ENCODE measurements at places on chromosomes 16 and 17.

- DNase-seq: no peak
These were observed 1.1 kb downstream of the CCL4 start for GRCh38 chr17:36104701-36105181.

GRCh38 chr16:55773859-55774549, 58.9 kb downstream of the CES1 start:
- DNase-seq: no peak

- no peak for DNase-seq
These were observed 3.6 kb downstream of the RNF166 start for GRCh38 chr16:88702371-88703210.

- no peak for DNase-seq
These were observed 674 bp downstream of the C17orf75 start for GRCh38 chr17:32341141-32341856.

DNA sequence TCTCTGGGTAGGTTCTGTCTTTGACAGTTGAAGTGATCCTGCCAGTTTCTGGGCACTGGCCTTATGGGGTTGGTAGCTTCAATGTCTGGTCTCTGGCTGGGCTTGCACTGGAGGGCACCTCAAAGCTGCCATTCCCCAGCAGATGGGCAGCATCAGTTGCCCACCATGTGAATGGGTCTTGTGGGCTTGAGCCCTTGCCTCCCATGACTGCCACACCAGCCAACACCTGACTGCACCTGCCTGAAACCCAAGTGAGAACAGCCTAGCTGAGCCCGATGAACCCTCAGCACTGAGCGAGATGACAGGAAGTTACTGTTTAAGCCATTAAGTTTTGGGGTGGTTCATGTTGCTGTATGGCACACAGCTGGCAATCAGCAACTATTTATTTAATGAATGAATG, 69.1 kb upstream of the AXIN2 start:
- DNase-seq: no peak

DNA sequence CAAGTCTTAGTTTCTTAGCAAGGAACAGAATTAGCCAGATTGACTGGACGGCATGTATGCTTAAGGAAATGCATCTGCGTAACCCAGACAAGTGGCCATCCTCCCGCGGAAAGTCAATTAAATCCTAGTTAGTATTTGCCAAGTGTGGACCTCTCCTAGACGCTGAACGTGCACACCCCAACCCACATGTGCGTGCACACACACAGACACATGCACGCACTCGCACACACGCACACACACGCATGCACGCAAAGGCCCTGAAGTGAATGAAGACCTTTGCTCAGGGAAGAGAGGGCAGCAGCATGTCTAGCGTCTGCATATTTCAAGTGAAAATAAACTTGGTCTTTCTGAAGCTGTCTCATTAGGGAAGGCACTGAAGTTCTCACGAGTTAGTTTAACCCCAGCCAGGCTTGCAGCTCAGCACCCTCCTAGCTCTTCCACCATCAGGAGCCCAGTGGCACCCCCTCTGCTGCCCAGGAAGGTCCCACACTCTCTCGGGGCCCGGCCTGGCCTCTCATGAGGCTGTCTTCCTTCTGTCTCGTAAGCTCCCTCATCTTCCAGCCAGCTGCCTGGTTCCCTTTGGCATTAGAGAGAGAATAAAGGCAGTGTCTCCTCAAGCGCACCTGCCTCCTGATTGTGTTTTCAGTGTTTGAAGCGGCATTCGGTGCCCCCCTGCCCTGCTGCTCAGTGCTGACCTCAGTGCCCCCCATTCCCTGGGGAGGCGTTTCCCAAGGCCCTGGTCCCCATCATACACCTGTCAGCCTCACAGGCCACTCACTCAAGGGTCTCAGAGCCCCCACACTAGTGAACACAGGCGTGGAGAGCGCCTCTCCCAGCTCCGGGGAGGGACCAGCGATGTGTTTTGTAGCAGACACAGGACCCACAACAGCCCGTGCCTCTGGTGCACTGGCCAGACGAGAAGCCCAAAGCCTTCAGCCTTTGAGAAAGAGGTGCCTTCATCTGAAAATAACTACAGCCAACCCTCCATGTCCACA, 52.2 kb upstream of the CHMP6 start:
- no peak for DNase-seq

- no peak for DNase-seq
These were observed 572 bp downstream of the FAM171A2 start for GRCh38 chr17:44362949-44363612.

DNA sequence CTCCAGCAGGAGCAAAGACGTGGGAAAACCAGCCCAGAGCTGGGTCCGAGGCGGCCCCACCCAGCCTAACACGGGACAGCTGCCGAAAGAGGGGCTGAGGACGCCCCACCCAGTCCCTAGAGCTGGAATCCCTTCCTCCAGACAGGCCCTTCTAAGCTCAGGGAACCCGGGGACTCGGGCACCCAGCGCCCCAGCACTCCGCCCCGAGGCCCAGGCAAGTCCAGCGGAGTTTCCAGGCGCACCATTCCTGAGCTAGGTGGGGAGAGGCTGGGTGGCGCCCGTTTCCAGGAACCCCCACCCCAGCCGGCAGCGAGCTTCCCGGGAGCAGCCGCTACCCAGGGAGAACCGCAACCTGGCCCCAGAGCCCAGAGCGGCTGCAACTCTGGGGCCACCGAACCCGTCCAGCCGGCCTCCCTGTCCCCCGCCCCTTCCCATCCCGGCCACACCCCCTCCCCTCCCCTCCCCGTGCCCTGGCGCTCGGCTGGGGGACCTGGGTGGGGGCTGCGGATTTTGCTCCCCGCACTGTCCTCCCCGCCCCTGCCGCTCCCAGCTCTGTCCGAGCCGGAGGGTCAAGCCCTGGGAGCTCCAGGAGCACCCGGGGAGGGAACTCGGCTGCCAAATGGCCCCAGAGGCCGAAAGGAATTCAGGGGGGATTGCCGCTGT, 536 bp downstream of the TMC6 start:
- DNase-seq: peak; percentile 70

GRCh38 chr16:31331807-31332301, 23.1 kb upstream of the ITGAX start:
- DNase-seq: no peak

DNA sequence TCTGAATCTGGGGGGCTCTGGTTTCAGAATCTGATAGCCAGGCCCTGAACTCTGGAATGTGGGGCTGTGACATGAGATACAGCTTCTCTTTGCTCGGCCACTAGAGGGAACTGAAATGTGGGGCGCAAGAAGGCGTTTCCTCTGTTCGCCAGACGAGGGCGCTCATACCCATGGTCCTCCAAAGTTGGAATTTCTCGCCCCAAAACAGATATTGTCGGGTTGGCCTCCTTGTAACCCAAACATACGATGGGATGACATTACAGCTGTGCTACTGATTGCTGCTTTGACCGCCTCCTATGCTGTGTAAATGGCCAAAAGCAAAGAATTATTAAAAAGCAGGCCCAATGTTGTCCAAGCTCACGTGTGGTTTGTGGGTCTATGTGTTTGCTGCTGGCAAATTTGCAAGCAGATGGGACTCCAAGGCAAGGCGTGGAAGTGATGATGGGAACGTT, 13.1 kb upstream of the MSI2 start:
- peak; percentile 76 for DNase-seq

GRCh38 chr17:8894673-8895578, 27.5 kb upstream of the PIK3R6 start:
- peak; percentile 55 for DNase-seq

GRCh38 chr17:76077584-76078110, 1.3 kb upstream of the ZACN start:
- no peak for DNase-seq

- peak; percentile 97 for DNase-seq
These were observed 9.4 kb downstream of the THRA start for GRCh38 chr17:40072040-40072734.

GRCh38 chr16:3792472-3793012, 75.2 kb upstream of the TRAP1 start:
- no peak for DNase-seq

DNA sequence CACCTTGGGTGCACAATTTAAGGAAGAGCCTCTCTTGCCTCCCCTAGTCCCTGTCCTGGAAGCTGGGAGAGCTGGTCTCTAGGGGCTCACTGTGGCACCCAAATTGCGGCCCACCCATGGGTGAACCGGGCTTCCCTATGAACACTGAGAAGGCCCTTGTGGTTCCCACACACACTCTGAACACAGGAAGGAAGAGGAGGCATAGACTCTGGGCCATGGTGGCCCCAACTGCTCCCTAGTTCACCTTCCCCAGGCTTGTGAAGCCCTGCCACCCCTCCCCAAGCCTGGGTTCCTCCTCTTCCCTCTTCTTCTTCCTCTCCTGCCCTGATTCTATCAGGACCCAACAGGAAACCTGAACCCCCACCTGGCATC, 10.5 kb downstream of the SREBF1 start:
- DNase-seq: no peak

- DNase-seq: no peak
These were observed 19.3 kb downstream of the PLD6 start for GRCh38 chr17:17186551-17187505.

DNA sequence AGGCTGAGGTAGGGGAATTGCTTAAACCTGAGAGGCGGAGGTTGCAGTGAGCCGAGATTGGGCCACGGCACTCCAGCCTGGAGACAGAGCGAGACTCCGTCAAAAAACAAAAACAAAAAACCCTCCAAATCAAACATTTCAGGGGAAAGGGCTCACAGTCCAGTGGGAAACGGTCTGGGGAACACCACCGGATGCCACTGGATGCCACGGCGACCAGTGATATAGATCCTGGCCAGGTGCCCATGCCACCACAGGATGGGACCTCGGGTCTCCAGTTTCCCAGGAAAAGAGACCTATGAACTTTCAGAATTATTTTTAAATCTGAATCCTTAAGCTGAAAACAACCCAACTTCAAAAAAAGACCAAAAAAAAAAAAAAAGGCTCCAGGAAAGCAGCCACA, 12.3 kb downstream of the CEP131 start:
- no peak for DNase-seq

DNA sequence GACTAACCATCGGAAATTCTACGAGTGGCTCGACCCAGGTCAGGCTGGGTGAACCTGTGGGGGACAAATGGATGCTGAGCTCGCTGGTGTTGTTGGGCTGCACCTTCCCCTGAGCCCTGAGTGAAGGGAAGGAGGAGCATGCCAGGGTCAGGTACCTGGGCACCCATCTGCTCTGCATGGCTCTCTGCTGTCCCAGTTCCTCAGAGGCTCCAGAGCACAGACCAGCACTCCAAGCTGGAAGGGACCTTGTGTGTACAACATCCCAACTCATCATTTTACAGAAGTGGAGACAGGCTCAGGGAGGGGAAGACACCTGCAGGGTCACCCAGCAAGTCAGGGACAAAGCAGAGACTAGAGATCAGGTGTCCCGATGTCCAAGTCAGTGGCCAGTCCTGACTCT, 84.9 kb upstream of the NLRP1 start:
- DNase-seq: no peak

GRCh38 chr17:76955191-76955590, 87.0 kb downstream of the MGAT5B start:
- no peak for DNase-seq

DNA sequence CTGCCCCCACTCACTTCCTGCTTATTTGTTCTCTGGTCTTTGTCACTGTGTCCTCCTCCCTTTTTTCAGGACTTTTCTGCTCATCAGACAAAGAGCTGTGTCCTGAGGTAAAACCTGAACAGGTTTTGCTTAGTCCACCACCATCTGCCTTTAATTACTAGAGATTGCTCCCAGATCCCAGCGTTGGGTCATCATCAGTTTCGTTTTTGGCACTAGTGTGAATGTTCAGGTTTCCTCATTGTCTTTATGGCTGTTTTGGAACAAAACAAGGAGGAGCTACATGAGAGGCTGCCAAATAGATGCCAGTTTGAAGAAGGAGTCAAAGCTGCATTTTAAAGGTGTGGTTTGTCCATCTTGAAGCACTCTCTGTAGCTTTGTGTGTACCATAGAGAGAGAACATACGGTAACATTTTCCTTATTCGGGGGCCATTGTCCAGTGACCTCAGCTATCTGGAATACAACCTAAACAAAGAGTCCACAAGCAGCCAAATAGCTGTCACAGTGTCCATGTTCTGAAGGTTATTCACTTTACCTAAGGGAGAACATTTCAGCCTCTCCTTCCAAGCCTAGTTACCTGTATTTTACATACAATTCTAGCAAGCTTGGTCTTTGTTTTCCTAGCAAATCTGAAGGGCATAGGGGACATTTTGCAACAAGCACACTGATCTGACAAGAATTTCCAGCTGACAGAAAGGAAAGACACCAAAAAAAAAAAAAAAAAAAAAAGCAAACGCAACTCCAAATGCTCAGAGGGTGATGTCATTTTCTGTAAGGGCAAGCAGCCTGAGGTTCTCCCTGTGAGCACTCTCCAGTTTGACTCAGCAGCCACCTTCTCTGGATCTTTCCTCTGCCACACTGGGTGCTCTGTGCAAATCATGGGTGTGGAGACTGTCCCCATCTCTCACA, 196.1 kb downstream of the NTN1 start:
- no peak for DNase-seq

DNA sequence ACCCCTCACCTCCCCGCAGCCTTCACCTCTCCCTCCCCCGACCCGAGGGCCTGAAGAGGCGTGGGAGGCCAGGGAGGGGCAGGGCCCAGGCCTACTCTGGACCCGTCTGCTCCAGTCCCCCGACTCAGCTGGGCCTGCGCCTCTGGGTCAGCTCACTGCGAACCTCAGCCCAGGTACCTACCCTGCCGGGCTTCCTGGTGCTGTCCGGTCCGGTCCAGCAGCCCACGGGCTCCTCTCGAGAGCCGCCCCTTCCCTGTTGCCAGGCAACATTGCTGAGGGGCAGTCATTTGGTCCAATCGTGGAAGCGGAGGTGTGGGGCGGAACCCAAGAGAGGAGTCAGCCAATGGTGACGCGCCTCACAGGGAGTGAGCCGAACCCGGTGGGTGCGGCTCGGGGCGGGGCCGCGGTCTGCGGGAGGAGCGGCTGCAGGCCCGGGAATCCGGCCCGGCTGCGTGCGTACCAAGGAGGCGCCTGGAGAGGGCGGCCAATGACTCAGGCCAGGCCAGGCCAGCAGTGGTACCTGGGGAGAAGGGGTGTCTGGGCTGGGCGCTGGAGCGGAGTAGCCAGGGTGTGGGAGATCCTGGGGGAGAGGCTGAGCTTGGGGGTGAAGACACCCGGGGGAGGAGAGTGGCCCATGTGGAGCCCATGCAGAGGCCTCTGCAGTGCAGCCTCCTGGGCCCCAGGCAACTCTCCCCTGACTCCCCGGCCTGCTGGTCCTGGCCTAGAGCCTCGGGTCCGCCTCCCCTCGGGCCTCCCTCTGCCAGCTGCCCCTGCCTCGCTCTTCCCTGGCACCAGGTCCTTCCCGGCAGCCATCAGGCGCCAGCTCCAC, at the start of gene MEAK7:
TSS of gene MEAK7 (minus strand) at position 240 of the 829 bp plus-strand sequence. CDS start 6,573 bp downstream, outside the sequence.
- peak; percentile 99 for DNase-seq

DNA sequence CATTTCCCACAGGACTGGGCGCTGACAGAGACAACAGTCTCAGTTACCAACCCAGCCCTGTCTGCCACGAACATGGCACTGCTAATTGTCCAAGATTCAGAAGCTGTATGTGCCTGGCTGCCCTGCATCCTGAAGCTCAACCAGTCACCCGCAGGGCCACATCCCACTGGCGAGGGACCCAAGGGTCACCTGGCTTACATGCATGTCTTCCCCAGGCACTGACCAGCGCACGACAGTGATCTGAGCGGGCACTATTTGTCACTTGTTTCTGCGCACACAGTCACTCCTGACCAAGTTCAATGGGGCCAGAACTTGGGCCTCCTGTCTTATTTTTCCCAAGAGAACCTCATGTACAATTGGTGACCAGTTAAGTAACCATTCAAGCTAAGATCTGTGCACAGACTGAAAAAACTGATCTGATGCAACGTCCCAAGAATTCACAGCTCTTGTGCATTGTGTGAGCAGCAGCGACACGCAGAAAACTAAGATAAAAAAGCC, 13.1 kb downstream of the USP7 start:
- DNase-seq: no peak
